IPS DF 6.9 (cell line): ENCODE measurements at places on chromosomes 1 and 21.
A peak's percentile ranks its signal among the peaks of the same experiment; 100 is the strongest.

DNA sequence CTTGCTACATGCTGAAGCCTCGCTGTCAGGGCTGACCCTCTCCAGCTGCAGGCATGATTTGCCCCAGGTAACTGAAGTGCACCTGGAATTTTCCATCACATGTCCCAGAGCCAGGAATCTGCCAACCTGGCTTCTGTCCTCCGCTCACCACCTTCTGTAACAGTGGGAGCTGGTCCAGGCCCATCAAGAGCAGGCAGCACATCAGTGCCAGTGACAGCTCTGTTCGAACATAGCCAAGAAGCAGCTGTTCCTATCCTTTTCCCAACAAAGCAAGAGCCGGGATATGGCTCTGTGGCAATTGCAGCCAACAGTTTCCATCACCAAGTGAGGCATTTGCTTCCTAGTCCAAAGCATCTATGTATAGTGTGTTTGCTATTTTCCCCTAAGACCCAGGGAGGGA, 42.2 kb upstream of the KANK4 start:
- H3K27me3 ChIP-seq = no peaks in the 10 kb centered on the region
- no peaks in the 10 kb centered on the region for H3K4me1 ChIP-seq
- H3K4me3 ChIP-seq = no peak overlapping the region
- no peak for DNase-seq

GRCh38 chr1:80468356-80468755, 1332.4 kb upstream of the ADGRL2 start:
- peaks cover 2% of the 10 kb centered on the region; the same call in 1 of the 2 replicates for H3K4me1 ChIP-seq
- no peaks in the 10 kb centered on the region for H3K27me3 ChIP-seq
- no peak overlapping the region for H3K4me3 ChIP-seq
- DNase-seq = no peak
- no peaks in the 10 kb centered on the region for H3K36me3 ChIP-seq
- no peak overlapping the region for H3K27ac ChIP-seq

DNA sequence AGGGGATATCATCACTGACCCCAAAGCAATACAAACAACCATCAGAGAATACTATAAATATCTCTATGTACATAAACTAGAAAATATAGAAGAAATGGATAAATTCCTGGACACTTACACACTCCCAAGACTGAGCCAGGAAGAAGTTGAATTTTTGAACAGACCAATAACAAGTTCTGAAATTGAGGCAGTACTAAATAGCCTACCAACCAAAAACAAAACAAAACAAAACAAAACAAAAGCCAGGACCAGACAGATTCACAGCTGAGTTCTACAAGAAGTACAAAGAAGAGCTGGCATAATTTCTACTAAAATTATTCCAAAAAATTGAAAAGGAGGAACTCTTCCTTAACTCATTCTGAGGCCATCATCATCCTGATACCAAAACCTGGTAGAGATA, 18.5 kb downstream of the CD84 start:
- DNase-seq = no peak
- H3K27me3 ChIP-seq = no peaks in the 10 kb centered on the region
- H3K27ac ChIP-seq = no peak overlapping the region
- H3K36me3 ChIP-seq = no peaks in the 10 kb centered on the region

GRCh38 chr1:33455539-33456501, 16.6 kb upstream of the ZSCAN20 start:
- no peaks in the 10 kb centered on the region for H3K36me3 ChIP-seq
- no peaks in the 10 kb centered on the region for H3K4me1 ChIP-seq
- H3K27me3 ChIP-seq = no peaks in the 10 kb centered on the region
- H3K4me3 ChIP-seq = no peak overlapping the region
- H3K27ac ChIP-seq = no peak overlapping the region

GRCh38 chr1:14524826-14525636, 73.5 kb upstream of the KAZN start:
- no peak overlapping the region for H3K4me3 ChIP-seq
- no peaks in the 10 kb centered on the region for H3K27me3 ChIP-seq
- H3K27ac ChIP-seq = no peak overlapping the region

DNA sequence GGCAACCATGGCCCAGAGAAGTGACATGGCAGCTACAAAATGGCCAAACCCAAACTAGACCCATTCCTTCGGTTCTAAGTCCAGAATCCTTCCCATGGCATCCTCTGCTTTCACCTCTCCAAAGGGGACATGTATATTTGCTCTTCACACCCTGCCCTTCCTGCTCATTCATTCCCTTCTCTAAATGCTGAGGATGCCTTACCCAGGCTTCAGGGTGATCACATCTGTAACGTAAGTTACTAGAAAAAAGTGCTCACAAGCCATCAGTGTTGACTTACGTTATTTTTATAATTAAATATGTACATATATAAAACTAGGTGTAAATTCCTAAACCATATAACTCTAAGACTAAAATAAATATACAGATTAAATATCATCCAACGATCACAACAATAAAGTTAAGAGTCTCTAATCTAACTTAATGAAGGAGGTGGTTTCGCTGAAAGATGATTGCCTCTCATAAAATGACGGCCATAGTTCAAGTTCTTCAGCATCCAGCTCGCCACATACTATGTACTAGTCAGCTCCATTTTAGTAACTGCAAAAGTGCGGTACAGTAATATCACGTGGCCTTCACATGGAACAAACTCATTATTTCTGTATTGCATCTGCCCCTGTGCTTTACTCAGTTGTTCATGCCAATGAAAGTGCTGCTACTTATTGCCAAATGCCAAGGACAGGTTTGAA, 74.6 kb downstream of the TENT5C start:
- H3K4me1 ChIP-seq = no peaks in the 10 kb centered on the region
- H3K27ac ChIP-seq = no peak overlapping the region
- DNase-seq = no peak

DNA sequence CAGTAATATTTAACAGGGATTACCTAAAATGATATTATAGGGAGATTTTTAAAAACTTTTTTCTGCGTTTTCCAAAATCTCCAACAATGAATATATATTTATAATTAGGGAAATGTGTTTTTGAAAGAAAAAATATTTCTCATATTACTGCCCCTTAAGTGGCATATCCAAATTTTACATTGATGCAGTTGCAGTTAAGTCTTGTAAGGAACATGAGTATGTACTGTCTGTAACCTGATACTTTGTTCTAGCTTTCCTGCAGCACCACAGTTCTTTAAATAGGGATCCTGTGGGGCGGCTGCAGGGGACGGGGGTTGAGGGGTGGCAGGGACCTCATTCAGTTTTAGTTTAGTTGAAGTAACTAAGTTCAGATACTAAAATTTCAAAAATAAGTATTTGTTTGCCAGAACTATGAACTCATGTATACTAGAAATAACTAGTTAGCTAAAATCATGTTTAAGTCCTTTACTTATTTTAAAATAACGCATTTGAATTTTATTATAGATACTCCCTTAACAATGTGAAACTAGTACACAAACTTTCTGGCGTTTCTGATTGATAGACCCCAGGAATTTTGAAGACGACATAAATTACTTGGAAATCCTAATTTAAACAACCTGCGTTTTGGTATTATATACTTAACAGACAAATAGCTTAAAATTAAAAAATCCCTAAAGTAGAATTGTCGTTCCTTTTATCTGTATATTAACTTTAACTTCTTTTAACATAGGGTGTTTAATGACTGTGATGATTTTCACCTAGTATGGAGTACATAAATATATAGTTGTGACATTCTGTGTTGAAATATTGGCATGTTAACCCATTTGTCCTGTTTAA, 639 bp upstream of the DNAJB4 start:
- no peak overlapping the region; the same call in 1 of the 2 replicates for H3K4me3 ChIP-seq
- H3K4me1 ChIP-seq = no peaks in the 10 kb centered on the region
- no peaks in the 10 kb centered on the region for H3K27me3 ChIP-seq
- no peaks in the 10 kb centered on the region for H3K36me3 ChIP-seq
- no peak overlapping the region for H3K27ac ChIP-seq
- no peak for DNase-seq

DNA sequence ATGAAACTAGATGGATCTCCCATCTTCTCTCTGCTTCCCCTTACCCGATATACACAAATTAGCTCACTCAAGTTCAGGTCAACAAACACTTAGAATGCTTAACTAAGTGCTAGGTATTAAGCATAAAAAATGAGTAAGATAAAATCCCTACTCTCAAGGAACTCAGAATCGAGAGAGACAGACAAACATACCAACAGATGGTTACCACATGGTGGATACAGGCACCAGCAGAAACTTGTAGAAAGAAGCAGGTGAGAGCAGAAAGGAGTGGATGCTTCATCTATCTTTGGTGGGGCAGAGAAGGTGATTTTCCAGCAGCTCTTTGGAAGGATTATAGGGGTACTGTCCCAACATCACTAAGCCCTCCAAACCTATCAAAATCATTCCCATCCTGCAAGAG, 32.2 kb downstream of the C8B start:
- no peak overlapping the region for H3K4me3 ChIP-seq
- H3K4me1 ChIP-seq = peaks cover 1% of the 10 kb centered on the region; the same call in 1 of the 2 replicates
- DNase-seq = no peak

DNA sequence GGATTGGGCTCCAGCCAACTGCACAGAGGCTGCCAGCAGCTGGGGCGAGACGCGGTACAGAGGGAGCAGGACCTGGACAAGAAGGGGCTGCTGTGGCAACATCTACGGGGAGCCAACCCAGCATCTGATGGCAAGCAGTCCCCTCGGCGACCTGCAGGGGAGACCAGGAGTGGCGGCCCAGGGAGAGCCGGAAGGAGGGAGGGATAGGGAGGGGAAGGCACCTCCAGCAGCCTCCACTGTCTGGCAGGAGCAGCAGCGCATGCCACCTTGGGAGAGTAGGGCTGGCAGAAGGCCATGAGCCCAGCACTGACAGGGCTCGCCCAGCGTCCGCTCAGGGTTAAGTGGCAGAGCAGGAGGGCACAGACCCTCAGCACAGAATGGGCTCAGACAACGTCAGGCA, 17.3 kb downstream of the CHD5 start:
- H3K27me3 ChIP-seq = no peaks in the 10 kb centered on the region
- H3K4me3 ChIP-seq = no peak overlapping the region
- no peak for DNase-seq
- H3K36me3 ChIP-seq = no peaks in the 10 kb centered on the region
- H3K4me1 ChIP-seq = no peaks in the 10 kb centered on the region

DNA sequence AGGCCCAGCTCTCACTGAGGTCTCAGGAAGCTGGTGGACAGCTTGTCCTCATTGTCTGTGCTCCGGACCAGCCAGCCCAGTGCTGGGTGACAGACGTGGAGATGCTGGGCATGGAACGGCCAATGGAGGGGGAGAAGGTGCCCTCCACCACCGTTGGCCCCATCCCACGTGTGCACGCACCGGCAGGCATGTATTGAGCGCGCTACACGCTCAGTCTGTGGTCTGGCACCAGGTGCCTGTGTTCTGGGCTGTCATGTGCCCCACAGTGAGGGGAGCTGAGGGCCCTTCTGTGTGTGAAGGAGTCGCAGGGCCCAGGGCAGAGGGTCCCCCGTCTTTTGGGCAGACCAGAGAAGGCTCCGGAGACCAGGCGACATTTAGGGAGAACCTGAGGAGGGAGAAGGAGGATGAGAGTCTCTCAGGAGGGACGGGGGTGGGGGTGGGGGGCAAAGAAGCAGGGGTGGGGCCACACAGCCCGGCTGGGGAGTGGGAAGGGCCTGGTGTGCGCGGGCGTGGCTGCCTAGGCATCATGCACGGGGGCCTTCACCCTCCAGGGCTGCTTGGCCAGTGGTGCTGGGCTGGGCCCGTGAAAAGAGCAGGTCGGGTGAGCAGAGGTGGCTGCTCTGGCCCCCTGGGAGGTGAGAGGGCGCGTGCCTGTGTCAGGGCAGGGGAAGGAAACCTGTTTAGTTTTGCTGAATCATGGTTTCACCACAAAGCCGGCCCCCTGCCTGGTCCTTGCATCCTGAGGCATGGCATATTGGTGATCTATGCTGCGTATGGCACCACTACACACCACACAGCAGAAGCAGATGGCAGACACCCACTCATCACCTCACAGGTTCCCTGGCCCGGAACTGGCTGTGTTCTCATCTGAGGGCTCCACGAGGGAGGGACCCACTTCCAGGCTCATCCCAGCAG, 86.7 kb upstream of the TTC34 start:
- no peaks in the 10 kb centered on the region for H3K27me3 ChIP-seq
- no peak overlapping the region for H3K27ac ChIP-seq
- no peak for DNase-seq

DNA sequence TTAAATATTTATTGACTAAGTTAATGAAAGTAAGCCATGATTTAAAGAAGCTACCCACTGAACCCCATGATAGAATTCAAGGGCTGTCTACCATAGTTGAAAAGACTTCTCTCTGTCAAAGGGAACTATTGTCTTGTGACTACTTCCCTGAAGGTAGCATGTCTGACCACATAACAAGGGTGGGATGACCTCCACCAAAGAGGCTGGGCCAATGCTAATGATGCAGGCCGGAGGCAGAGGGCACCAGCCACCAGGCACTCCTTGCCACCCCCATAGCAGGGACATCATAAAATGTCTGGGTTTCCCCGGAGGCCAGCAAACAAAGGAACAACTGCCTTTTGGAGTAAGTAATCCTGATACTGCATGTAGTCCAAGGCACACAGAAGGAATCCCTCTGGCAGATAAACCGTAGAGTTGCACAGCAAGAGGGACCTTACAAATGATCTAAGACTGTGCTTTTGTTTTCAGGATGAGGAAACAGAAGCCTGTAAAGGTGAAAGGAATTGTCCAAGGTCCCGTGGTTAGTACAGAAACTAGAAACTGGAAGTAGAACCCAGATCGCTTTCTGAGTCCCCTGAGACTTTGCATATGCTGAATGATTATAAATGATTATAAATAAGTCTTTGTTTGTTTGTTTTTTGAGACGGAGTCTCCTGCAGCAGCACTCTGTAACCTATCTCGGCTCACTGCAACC, 33.5 kb upstream of the ITPKB start:
- no peaks in the 10 kb centered on the region for H3K27me3 ChIP-seq
- H3K36me3 ChIP-seq = no peaks in the 10 kb centered on the region
- no peak overlapping the region for H3K27ac ChIP-seq
- no peak for DNase-seq
- no peak overlapping the region for H3K4me3 ChIP-seq

GRCh38 chr1:46960250-46960649, 19.0 kb upstream of the CYP4A11 start:
- H3K27me3 ChIP-seq = no peaks in the 10 kb centered on the region
- no peak overlapping the region for H3K27ac ChIP-seq
- H3K36me3 ChIP-seq = no peaks in the 10 kb centered on the region
- DNase-seq = no peak

- H3K36me3 ChIP-seq = no peaks in the 10 kb centered on the region
- no peak for DNase-seq
- no peaks in the 10 kb centered on the region for H3K27me3 ChIP-seq
- no peak overlapping the region for H3K27ac ChIP-seq
- H3K4me1 ChIP-seq = peaks cover 2% of the 10 kb centered on the region; the same call in 1 of the 2 replicates
- no peak overlapping the region for H3K4me3 ChIP-seq
Measured at GRCh38 chr1:184456189-184456588, 69.4 kb downstream of the C1orf21 start.

GRCh38 chr1:96978444-96978843, 256.9 kb downstream of the PTBP2 start:
- no peak overlapping the region for H3K4me3 ChIP-seq
- H3K4me1 ChIP-seq = no peaks in the 10 kb centered on the region
- H3K27ac ChIP-seq = no peak overlapping the region

DNA sequence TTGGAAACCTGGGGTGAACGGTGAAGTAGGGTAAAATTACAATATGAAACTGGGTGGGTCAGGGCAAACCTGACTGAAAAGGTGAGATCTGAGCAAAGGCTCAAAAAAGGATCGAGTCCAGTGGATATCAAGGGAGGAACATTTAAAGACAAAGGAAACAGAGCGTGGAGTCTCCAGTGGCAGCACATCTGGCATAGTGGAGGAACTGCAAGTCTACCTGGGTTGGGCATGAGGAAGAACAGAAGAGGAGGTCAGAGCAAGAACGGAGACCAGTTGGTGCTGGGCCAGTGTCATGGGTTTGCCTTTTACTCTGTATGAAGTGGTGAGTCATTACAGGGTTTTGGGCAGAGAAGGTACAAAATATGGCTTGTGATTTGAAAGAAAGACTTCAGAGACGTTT, 163.7 kb downstream of the NTPCR start:
- no peak for DNase-seq
- peaks cover 9% of the 10 kb centered on the region for H3K4me1 ChIP-seq
- peak overlapping the region; percentile 75 for H3K27ac ChIP-seq
- H3K4me3 ChIP-seq = no peak overlapping the region
- no peaks in the 10 kb centered on the region; the same call in 1 of the 2 replicates for H3K36me3 ChIP-seq
